Activated effector memory CD4-positive, alpha-beta T cell treated with Interleukin-2 at 50 U/mL for 16 hours (primary cell): ENCODE measurements at places on chromosomes 1 and 21.

GRCh38 chr1:30473922-30474817 is 249.2 kb downstream of the MATN1 start:
- DNase-seq, result no peak

- DNase-seq, result no peak
Observed at GRCh38 chr1:21322681-21323016, 32.4 kb upstream of the ECE1 start.

DNA sequence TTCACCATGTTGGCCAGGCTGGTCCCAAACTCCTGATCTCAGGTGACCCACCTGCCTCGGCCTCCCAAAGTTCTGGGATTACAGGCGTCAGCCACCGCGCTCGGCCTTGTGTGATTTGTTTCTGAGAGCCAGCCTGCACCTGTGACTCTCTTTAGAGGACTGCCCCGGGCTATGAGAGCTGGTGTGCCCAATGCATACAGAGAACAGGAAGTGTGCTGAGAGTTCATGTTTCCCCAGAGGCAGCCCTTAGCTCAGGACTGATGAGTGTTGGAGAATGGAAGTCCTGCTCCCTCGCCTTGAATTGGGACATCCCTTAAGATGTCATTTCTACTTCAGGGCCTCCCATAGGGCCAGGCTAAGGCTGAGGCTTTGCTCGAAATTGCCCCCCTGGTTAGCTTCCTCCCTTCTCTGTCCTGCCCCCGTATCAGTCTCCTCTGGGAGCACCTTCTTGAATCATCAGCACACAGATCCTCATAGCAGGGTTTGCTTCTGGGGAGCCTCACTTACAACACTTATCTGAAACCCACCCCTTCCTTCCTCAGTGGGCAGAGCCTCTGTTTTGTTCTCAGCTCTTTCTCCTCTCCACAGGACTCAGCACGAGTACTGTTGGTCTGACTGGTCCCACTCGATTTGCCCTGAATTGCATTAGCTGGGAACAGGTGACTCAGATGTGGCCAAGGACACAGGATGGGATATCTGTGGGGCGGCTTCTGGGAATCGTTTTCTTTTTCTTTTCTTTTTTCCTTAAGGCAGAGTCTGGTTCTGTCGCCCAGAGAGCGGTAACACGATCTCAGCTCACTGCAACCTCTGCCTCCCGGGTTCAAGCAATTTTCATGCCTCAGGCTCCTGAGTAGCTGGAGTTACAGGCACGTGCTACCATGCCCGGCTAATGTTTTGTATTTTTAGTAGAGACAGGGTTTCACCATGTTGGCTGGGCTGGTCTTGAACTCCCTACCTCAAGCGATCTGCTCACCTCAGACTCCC is 80.1 kb downstream of the UBIAD1 start:
- DNase-seq, result no peak

DNA sequence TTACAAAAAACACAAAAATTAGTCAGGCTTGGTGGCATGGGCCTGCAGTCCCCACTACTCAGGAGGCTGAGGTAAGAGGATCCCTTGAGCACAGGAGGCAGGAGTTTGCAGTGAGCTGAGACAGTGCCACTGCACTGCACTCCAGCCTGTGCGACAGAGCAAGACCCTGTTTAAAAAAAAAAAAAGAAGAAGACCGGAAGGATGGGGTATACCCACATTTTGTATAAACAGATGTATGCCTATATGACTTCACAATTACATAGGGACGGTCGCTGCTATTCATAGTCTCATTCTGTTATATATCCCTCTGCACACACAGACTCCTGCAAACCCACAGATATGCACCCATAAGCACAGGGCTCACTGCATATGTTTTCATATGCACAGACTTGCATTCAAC is 12.7 kb downstream of the LCK start:
- DNase-seq, result no peak

GRCh38 chr1:42746436-42747105 is 6.5 kb upstream of the CLDN19 start:
- DNase-seq, result no peak

DNA sequence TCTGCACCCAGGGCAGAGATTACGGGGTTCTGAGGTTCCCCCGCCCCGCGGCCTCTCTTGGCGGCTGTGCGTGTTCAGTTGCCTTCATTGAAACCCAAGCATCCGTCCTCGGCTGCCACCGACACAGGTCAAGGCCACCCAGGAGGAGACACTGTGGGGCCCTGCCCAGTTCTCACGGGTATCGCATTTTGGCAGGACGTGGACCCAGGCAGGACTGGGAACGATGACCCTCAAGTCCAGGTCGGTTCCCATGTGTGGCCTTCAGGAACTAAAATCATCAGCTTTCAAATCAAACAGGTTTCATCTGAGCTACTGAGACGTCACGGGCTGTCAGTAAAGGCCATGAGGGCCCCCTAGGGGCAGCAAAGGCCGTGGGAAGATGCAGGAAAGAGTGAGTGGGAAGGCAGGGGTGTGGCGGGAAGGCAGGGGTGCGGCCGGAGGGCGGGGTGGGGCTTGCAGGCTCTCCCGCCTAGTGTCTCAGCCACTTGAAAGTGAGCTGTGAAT is 7.0 kb upstream of the C1orf174 start:
- no peak for DNase-seq

DNA sequence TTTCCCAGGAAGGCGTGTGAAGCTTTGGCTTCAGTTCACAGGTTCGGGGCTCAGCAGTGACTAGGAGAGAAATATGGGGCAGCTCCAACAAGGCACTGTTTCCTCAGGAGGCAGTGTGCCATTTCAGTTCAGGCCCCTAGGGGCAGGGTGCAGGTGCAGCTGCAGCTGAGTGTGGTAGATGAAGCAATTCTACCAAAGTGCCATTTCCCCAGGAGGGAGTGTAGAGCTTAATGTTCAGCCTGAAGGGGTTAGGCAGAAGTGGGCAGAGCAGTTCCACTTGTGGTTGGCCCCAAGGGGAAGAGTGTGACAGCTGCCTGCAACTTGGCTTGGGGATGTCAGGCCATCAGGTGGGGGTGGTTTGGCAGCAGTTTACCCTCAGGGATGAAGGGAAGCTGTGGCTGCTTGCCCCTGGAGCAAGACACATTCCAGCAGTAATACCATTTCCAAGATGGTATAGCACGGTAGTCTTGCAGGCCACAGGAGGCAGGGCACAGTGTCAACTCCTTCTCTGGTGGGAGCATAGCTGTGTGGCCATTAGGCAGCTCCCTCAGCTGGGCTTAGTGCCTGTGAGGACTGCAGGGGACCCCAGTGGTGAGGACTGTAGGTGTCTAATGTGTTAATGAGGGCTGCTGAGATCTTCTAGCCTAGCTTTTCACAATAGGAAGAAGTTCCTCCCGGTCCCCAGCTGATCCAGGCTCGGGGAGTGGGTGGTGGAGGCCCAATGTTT is 34.7 kb downstream of the RGSL1 start:
- no peak for DNase-seq

GRCh38 chr1:209569455-209570207 is 13.9 kb upstream of the CAMK1G start:
- peak; percentile 52 for DNase-seq

DNA sequence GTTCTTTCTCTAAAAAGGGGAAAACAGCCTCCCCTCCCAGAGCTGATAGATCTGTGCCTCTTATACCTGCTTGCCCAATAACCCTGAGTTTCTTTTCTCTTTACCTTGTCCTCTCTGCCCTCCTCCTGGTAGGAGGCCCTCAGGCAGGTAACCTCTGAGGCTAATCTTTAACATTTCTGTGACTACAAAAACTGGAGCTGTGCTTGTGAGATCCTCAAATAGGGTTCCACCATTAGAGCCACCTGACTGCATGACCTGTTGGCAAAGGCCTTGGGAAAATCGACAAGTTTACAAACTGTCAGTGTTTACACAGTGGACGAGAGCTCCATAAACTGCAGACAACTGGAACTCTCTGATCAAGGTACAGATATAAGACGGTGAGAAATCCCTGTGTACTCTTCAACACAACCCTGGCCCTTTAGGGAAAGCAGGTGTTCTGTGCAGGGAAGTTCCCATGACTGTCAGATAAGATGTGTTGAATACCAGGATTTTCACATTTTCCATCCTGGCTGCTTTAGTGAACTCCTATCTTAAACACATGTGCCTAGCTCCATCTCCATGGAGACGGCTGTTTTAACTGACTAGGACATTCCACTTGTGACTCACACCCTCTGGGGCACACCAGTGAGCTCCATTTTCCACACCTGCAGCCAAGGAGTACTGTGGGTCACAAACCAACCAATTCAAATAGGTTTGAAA is 38.3 kb downstream of the ECE1 start:
- no peak for DNase-seq

GRCh38 chr1:206794294-206794908 is 22.1 kb upstream of the IL10 start:
- no peak for DNase-seq

- no peak for DNase-seq
Observed at GRCh38 chr1:92538048-92538412, 51.3 kb upstream of the GFI1 start.

- no peak for DNase-seq
Observed at GRCh38 chr21:33019885-33020557, 5.7 kb upstream of the OLIG2 start.

DNA sequence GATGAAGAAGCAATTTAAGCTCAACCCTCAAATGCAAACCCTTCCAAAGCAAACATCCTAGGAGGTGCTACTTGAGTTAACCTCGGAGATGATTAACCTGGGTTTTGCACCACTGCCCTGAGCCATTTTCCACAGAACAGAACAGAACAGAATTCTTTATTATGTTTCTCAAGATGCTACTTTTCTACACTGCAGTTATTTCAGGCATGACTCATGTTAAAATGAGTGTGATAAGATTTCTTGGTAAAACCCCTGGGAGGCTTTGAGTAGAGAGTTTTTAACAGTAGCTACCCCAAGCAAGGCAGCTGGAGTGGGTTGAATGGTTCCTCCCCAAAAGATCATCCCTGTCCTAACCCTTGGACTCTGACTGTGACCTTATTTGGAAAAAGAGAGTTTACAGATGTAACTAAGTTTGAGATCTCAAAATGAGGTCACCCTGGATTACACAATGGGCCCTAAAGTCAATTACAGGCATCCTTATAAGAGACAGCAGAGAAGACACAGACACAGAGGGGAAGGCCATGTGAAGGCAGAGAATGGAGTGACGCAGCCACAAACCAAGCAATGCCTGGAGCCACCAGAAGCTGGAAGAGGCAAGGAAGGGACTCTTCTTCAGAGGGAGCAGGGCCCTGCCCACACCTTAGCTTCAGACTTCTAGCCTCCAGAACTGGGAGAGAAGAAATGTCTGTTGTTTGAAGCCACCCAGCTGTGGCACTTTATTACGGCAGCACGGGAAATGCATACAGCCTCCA is 153.4 kb downstream of the ETS2 start:
- DNase-seq, result no peak

- no peak for DNase-seq
Observed at GRCh38 chr1:88708011-88708410, 23.9 kb downstream of the PKN2 start.

GRCh38 chr1:203769505-203770343 is 4.7 kb downstream of the LAX1 start:
- no peak for DNase-seq

GRCh38 chr1:26233903-26234643 is at the start of gene CEP85:
Gene CEP85 (plus strand): TSS chr1:26234200. CDS start chr1:26239784, 5,584 bp downstream.
- DNase-seq, result peak; percentile 97

DNA sequence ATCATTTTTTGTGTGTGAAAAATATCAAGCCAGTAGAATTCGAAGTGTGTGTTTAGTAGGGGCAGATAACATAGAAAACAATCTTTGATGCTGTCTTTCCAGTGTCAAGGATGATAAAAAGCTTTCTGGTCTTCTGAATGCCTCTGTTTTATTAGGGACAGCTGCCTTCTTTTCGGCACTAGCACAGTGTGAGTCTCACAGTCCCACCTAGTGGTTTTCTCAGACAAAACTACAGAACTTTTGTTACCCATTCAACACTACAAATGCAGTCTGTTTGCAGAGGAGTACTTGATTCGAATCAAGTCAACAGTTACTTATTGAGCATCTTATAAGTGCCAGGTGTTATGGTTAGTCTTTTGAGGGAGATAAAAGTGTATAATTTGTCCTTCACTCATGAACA is 30.6 kb upstream of the MCOLN3 start:
- no peak for DNase-seq

DNA sequence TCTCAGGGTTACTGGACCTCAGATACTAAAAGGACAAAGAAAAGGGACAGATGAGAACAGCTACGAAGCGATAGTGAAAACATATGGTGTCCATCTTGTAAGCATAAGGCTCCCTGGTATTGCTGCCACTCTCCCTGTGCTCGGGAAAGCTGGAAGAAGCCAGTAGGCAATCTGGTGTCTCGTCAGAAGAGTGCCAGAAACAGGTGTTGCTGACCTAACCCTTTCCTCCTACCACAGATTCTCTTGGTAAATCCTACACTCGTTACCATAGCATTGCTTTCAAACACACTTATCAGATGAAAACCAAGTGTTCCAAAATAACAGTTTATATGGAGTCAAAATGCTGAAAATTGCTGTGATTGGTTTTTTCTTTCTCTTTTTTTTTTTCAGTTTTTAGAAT is 146.3 kb downstream of the NRIP1 start:
- DNase-seq, result no peak

GRCh38 chr1:20233866-20234265 is 47.5 kb upstream of the PLA2G2C start:
- DNase-seq, result no peak

DNA sequence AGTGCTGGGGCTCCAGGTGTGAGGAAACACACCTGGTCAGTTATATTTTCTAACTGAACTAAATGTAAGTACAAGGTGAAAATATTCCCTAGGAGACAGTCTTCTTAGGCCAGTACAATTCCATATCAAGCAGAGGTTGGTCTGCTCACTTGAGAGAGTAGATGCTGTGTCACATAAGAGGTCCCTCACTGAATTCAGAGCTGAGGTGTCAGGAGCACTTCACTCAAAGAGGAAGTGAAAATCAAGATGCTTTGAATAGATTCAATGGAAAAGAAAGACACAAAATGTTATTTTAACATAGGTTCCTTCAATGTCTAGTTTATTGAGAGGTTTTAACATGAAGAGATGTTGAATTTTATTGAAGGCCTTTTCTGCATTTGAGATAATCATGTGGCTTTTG is 4.3 kb upstream of the FCRL3 start:
- no peak for DNase-seq

- DNase-seq, result no peak
Observed at GRCh38 chr1:31987135-31987619, 26.5 kb upstream of the KHDRBS1 start.

DNA sequence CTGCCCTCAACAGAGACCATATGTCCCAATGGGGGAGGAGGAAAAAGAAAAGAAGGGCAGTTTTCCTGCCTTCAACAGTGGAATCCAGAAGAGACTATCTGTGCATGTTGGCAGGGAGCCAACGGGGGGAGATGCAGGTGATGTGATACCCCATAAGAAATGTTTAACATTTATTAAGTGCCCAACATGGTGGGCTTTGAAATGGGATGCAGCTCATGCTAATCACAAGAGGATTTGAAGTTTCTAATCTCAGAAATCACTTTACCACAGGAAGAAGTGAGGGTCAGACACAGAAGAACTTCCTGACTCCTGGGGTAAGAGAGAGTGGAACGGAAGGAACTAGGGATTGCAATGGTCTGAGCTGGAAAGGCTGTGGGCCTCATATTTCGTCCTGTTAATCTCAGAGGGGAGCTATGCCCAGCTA is 16.2 kb downstream of the CSRP1 start:
- no peak for DNase-seq

DNA sequence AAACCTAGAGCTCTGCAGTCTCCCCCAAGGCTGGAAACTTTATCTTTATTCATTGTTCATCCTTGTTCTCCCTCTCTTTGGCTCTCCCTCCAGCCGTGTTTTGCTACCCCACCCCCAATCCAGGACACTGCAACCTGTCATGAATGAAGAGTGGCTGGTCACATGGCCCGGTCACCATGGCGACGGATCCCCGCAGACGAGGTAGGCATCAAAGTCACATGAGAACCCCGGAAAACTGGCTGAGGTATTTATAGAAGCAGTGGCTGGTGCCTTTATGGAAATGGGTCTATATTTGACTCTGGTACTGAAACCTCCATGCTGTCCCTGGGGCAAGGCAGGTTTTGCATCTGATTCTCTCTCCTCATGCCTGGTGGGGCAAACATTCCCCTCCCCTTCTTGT is 13.4 kb upstream of the SLC6A17 start:
- DNase-seq, result no peak
